Activated CD4-positive, alpha-beta T cell treated with anti-CD3 and anti-CD28 coated beads, Interleukin-2, amount 50 U/mL, for 16 hours (primary cell): ENCODE measurements at places on chromosomes 12 and 14.

DNA sequence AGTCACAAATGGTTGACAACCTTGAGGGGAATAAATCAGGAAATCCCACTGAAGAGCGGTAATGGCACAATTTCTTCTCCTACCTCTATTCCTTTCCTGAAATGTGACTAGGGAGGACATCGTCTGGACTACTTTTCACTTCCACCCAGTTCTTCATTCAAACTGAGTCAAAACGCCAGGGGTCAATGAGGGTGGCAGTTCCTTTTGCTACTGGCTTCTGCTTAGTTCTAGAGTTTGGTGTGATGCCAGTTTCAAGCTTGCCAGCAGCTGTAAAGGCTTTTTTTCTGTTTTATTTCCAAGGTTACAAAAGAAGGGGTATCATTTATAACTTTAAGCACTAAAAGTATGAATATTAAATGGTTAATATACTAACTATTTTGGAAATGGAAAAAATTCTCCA lies 286.5 kb downstream of the SOX5 start:
- DNase-seq = no peak

DNA sequence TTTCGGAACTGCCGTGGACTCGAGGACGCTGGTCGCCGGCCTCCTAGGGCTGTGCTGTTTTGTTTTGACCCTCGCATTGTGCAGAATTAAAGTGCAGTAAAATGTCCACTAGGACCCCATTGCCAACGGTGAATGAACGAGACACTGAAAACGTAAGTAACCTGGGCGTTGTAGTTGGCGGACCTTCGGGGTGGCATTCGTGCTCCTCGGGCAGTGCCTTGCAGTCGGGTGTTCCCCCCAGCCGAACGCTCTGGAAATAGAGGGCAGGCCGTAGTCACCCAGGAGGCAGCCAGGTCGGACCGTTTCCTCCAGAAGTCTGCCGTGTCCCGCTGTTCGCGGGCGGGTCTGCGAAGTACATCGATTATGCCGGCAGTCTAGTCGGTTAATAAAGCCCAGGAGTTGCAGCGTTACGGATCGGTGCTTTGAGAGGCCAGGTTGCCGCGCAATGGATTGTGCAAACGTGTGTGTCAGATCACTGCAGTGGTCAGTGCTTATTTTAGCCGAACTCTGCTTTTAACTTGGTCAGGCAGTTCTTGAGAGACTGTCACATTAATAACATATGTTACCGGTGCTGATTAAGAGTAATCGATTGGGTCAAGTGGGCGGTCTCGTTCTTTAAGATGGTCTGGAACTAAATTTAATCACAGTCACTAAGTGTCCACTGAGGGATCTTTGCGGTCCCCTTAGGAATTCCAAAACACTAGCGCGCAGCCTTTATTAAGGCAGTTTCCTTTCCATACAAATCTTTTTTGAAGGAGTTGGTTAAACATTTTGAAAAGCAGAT lies 906 bp downstream of the MARK3 start:
- DNase-seq = no peak

- DNase-seq = no peak
These were observed 69.8 kb downstream of the RERG start for GRCh38 chr12:15151161-15152091.

DNA sequence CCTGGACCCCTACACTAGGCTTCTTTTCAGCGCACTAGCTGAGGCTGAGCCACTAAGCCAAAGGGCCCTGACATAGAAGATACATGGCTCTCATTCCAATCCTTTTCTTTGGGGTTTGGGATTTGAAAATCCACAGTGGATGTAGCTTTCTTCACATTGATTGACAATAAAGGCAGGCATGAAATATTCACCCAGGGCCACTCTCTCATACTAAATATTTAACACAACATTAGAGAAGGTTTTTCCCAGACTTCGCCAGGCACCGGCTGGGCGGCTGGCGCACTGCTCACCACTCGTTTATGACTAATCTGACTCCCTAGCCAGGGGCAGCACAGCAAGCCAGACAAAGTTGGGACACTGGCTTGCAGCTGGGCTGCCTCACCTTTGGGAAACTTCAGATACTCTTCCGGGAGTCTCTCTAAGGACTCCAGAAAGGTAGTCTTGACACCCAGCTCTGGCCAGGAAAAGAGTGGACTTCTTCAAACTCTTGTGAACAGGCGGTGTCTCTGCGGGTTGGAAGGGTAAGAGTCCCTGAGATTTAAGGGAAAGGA lies 699 bp upstream of the HOXC11 start:
- no peak for DNase-seq

DNA sequence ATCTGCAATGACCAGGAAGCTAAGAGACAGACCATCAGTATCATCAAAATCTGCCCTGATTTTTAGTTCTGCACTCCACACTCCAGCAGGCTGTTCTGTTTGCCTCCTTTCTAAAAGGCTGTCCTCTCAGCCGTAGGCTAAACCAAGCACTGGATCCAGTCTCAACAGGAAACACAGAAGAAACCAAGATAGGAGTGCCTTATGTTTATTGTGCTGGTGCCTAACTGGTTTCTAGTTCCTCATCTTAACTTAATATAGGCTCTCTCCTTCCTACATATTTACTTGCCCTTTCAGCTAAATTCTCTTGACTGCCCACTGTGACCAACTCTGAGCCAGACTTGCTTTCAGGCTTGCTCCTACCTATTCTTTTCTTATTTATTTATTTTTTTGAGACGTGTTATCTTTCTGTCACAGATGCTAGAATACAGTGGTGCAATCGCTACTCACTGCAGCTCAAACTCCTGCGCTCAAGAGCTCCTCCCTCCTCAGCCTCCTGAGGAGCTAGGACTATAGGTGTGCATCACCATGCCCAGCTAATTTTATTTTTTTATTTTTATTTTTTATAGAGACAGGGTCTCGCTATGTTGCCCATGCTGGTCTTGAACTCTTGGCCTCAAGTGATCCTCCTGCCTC lies 30.8 kb downstream of the GALNT4 start:
- no peak for DNase-seq

- no peak for DNase-seq
These were observed 796.4 kb downstream of the MED13L start for GRCh38 chr12:115481141-115481540.

GRCh38 chr14:53399057-53399456 lies 245.9 kb upstream of the DDHD1 start:
- DNase-seq = no peak

- no peak for DNase-seq
These were observed 21.8 kb upstream of the LRRK2 start for GRCh38 chr12:40203060-40203430.

GRCh38 chr14:41925409-41925808 lies 318.7 kb downstream of the LRFN5 start:
- DNase-seq = no peak

DNA sequence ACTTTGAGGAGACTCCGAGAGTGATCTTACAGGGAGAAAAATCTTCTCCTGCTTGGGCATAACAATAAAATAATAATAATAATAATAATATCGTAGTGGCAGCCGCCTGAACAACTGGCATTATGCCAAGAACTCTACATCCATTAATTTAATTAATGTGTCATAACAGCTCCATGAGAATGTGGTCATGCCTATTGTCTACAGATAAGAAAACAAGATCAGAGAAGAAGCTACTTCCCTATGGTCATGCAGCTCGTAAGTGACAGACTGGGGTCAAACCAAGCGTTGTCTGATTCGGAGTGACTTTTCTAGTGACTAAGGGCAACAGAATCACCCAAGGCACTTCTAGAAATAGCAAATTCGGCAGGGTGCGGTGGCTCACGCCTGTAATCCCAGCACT lies 11.7 kb downstream of the PROX2 start:
- DNase-seq = no peak

DNA sequence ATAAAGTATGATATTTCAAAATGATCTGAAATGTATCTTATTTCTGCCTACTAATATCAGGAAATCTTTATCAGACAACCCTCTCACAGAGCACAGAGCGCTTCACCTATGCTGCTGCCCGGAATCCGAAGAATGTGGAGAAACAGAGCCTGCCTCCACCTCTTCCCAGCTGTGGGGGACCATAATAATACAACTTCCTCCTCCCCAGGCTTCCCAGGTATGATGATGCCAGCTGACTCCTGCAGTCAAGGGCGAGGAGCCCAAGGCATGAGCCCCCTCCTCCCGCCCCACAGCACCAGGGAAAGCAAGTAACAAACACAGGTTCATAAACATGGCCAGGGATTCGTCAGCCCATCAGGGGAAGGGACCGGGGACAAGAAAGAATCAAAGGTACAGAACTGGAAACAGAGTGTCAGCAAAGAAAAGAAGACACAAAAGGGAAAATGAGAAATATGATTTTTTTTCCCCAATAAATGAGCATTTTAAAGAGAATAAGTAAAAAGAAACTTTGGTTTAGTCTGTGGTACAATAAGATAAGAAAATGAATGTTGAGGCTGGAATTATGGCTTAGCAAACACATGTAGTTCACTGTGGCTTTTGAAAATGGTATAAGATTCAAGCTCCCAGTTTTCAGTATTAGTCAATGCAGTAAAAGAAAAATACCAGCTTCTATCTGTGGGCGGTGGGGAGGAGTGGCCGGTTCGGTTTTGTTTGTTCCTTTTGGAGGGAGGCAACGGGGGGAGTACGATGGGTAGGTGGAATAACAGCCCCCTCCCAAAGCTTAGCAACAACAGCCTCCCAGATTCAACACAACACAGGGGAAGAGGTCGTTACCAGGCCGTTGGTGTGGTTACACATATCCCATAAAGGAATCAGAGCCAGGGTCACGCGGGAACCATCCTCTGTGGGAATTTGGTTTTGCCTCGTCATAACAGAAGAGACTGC lies 68.3 kb downstream of the SETD3 start:
- DNase-seq = peak; percentile 56

DNA sequence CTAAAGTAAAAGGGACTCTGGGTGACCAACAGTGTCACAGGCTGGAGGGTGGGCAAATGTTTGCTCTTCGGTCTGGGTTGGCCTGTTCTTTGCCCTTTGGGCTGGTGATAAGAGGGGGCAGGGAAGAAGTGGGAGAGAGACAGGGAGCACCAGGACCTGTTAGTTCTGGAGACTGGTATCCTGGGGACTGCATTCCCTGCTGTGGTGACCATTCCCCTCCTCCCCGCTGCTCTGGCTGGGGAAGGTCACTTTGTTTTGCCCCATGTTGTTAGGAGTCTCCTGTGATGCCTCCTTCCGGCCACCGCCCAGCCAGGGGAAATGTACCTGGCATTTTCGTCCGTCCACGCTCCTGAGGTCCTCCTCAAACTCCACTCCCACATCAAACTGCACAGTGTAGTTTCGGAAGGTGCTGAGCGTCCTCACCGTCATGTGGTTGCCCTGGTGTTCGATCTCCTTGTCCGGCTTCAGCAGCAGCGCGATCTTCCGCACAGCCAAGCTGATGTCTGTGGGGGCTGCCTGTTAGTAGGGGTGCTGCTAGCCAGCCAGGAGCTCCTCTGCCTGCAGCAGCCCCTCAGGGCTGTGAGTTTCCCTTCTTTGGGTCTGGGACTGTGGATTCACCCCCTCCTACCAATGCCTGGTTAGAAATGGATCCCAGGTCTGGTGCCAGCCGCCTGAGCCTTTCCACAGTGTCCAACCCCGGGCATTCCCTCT lies 618 bp downstream of the RBP5 start:
- no peak for DNase-seq

DNA sequence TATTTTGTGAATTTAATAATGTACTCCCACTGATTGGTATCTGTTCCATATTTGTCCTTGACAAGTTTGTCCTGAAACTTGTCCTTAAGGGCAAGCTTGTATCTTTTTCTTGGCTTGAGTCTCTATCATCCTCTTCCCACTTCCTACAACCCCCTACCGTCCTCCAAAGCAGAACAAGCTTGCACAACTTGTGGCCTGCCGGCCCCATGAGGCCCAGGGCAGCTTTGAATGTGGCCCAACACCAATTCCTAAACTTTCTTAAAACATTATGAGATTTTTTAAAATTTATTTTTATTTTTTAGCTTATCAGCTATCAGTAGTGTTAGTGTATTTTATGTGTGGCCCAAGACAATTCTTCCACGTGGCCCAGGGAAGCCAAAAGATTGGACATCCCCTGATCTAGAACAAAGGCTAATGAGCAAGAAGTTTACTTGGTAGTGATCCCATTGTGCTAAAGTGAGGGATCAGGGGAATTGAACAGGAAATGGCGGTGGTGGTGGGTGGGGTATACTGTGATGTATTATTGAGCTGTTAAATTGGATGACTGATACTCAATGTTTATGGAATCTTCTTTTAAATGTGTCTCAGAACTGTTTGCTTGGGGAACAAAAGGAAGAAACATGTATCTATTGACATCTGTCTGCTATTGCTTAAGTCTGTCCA lies 37.8 kb downstream of the TMX1 start:
- no peak for DNase-seq

GRCh38 chr14:73788317-73788598 lies 63.4 kb upstream of the PTGR2 start:
- DNase-seq = no peak

DNA sequence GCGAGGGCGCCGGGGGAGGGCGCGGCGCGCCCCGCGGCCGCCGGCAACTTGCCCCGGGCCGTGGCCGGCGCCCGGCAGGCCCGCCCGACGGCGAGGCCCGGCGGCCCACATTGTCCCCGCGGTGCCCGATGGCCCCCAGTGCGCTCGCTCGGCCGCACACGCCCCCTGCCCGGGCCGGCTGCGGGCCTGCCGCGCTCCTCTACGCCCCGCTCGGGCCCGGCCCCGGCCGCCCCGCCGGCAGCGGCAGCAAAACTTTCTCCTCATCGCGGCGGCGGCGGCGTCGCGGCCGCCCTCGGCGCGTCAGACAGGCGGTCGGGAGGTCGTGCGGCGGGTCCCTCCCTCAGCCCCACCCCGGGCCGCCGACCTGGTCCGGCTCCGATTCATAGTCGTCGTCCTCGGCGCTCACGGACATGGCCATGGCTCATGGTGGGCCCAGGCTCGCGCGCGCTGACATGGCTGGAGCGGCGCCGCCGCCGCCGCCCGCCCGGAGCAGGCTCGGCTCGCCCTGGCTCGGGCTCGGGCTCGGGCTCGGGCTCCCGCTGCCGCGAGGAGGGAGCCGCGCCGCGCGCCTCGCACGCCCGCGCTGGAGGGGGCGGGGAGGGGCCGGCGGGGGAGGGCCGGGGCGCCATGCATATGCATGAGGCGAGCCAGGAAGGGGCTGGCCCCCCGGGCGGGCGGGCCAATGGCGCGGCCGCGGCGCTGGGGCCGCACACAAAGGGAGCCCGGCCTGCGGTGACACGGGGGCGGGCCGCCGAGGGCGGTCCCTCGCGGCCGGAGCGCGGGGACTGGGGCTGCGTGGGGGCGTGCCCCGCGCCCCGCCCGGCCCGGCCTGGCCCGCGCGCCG lies 67.1 kb downstream of the RNF34 start:
- DNase-seq = peak; percentile 94

DNA sequence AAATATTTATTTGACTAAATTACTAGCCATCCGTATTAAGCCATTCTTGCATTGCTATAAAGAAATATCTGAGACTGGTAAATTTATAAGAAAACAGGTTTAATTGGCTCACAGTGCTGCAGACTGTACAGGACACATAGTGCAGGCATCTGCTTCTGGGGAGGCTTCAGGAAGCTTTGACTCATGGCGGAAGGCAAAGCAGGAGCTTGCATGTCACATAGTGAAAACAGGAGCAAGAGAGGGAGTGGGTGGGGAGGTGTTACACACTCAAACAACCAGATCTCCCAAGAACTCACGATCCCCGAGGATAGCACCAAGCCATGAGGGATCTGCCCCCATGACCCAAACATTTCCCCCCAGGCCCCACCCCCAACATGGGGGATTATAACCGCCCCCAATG lies 26.7 kb upstream of the RAB21 start:
- DNase-seq = peak; percentile 10
